Stomach (tissue), 19 donors: ENCODE measurements at places on chromosomes 3 and 15.
A peak's percentile ranks its signal among the peaks of the same experiment; 100 is the strongest.

DNA sequence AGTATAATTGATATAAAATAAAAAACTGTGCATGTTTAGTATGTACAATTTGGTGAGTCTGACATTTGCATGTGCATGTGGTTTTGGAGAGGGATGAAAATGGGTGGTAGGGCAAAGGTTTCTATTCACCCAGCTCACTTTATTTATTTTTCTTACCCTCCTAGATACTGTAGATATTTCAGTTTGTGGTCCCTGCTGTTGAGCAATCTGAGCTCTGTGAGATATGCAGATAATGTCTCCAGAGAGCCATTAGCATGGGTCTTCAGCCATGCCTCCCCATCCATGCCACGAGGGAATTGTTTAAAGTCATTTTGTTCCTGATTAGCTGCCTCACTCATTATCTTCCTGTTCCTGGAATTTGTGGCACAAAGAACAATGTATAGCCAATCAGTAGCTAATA, 44.4 kb upstream of the B3GALNT1 start:
- DNase-seq, result no peak
- H3K27ac ChIP-seq, result no peak overlapping the region
- no peaks in the 10 kb centered on the region for H3K27me3 ChIP-seq
- H3K36me3 ChIP-seq, result no peaks in the 10 kb centered on the region
- H3K4me3 ChIP-seq, result no peak overlapping the region

- H3K4me1 ChIP-seq, result no peaks in the 10 kb centered on the region
- no peaks in the 10 kb centered on the region for H3K36me3 ChIP-seq
- no peak for DNase-seq
- no peak overlapping the region for H3K4me3 ChIP-seq
- no peak overlapping the region for H3K27ac ChIP-seq
- H3K27me3 ChIP-seq, result no peaks in the 10 kb centered on the region
Measured at GRCh38 chr3:30845606-30846005, 48.9 kb downstream of the GADL1 start.

GRCh38 chr15:87348746-87349145, 907.8 kb downstream of the NTRK3 start:
- DNase-seq, result no peak
- H3K4me1 ChIP-seq, result no peaks in the 10 kb centered on the region
- no peak overlapping the region for H3K27ac ChIP-seq
- H3K27me3 ChIP-seq, result no peaks in the 10 kb centered on the region
- H3K36me3 ChIP-seq, result no peaks in the 10 kb centered on the region

GRCh38 chr3:172379372-172379771, 68.9 kb downstream of the GHSR start:
- H3K4me3 ChIP-seq, result no peak overlapping the region
- H3K27ac ChIP-seq, result no peak overlapping the region
- H3K36me3 ChIP-seq, result peaks cover 38% of the 10 kb centered on the region
- DNase-seq, result no peak

- no peaks in the 10 kb centered on the region for H3K36me3 ChIP-seq
- no peaks in the 10 kb centered on the region for H3K4me1 ChIP-seq
- H3K27me3 ChIP-seq, result no peaks in the 10 kb centered on the region
Measured at GRCh38 chr3:44411031-44411645, 66.3 kb downstream of the ZNF445 start.

GRCh38 chr3:115943579-115943978, 320.3 kb downstream of the GAP43 start:
- DNase-seq, result no peak
- no peaks in the 10 kb centered on the region for H3K36me3 ChIP-seq

GRCh38 chr3:128873244-128874022, 6.0 kb upstream of the ACAD9 start:
- H3K27me3 ChIP-seq, result no peaks in the 10 kb centered on the region
- DNase-seq, result no peak
- no peak overlapping the region for H3K27ac ChIP-seq

DNA sequence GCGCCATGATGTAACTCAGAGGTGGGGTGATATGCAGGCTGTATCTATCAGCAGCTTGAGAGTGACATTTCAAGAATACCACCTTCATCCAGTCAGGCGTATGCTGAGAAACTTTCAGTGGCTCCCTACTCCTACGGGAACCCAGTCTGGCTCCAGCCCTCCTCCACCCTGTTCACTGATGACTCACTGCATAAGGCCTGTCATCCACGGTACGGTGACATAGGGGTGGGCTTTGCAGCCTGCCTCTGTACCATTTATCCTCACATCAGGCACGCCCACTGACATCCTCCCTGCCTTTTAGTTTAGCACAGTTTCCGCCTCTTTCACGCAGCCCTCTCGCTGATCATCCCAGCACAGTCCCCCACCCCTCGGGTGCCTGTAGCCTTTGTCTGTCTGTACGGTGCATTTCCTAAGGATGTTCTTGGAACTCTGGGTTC, 11.7 kb downstream of the PXYLP1 start:
- H3K36me3 ChIP-seq, result no peaks in the 10 kb centered on the region
- no peaks in the 10 kb centered on the region for H3K27me3 ChIP-seq
- H3K4me3 ChIP-seq, result no peak overlapping the region
- no peak overlapping the region for H3K27ac ChIP-seq

DNA sequence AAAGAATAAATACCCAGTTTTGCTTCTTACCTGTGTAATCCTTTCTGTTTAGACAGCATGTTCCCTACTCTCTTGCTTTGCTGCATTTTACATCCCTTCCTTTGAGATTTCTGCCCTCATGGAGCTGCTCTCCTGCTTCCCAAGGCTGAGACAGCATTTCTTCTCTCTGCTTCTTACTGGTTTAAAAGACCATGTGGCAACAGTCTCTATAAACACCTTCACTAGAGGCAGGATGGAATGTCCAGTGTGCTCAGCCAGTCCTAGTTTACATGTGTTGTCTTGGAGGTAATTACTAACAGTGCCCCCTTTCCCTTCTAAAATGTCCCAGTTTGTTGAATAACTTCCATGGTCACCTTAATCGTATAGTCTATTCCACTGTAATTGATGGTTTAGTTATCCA, 262.3 kb downstream of the CNTN3 start:
- no peaks in the 10 kb centered on the region for H3K27me3 ChIP-seq
- DNase-seq, result no peak
- no peak overlapping the region for H3K27ac ChIP-seq
- no peaks in the 10 kb centered on the region for H3K36me3 ChIP-seq
- no peaks in the 10 kb centered on the region for H3K4me1 ChIP-seq

DNA sequence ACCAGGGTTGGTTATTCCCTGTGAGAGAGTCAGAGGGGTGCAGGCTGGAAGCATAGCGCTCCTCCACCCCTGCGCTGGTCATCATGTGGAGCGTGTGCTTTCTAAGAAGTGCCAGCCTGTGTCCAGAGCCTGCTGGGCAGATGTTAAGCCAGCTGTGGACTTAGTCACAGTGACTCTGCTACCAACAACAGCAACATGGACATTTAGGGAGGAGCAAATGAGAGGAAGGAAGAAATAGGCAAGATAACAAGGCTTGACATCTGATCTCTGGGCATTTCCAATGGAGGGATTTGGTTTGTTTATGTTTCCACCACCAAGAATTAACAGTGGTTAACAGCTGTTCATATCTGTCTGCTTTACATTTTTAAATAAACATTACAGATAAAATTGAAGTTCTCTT, 36.4 kb upstream of the MYZAP start:
- no peak for DNase-seq
- H3K36me3 ChIP-seq, result no peaks in the 10 kb centered on the region
- peaks cover 57% of the 10 kb centered on the region for H3K4me1 ChIP-seq
- no peak overlapping the region for H3K4me3 ChIP-seq

DNA sequence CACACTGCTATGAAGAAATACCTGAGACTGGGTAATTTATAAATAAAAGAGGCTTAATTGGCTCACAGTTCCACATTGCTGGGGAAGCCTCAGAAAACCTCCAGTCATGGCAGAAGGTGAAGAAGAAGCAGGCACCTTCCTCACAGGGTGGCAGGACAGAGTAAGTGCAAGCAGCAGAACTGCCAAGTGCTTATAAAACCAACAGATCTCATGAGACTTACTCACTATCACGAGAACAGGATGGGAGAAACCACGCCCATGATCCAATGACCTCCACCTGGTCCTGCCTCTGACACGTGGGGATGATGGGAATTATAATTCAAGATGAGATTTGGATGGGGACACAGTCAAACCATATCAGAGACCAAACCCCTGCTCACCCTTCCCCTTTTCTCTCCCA, 75.0 kb downstream of the TRIM69 start:
- no peaks in the 10 kb centered on the region for H3K36me3 ChIP-seq
- no peak overlapping the region for H3K4me3 ChIP-seq
- no peak for DNase-seq
- H3K4me1 ChIP-seq, result no peaks in the 10 kb centered on the region
- H3K27me3 ChIP-seq, result no peaks in the 10 kb centered on the region

- H3K27ac ChIP-seq, result no peak overlapping the region
- no peak for DNase-seq
- no peak overlapping the region for H3K4me3 ChIP-seq
Measured at GRCh38 chr3:184523825-184524615, 37.6 kb upstream of the EPHB3 start.

DNA sequence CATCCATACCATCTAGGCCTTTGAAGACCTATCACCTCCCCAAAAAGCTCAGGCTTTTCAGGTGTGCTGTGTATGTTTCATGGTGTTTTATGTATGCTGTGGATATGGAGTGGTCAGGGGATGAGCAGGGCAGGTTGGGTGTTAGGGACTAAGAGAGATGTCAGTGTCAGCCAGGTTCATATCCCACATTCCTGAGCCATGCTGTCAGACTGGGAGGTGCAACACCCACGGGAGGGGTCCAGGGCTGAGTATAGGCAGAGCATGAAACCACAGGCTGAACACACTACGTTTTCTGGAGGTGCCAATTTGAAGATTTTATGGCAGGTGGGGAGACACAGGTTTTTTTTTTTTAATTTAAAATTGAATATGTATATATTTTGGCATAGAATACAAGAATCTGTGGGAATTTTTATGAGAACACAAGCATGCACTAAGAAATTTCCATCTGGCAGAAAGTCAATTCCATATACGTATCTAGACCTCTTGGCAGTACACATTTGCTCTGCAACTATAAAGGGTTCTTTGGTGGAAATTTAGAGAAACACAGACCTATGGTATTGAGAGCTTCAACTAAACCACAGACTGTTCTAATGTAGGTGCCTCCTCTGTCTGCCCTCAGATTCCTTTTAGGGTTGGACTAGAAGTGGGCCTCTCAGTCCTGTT, 101.9 kb upstream of the RNU6-1 start:
- DNase-seq, result no peak
- H3K27me3 ChIP-seq, result no peaks in the 10 kb centered on the region
- H3K36me3 ChIP-seq, result no peaks in the 10 kb centered on the region
- no peak overlapping the region for H3K27ac ChIP-seq
- H3K4me3 ChIP-seq, result no peak overlapping the region

GRCh38 chr3:194375473-194376240, 6.1 kb upstream of the LRRC15 start:
- H3K4me1 ChIP-seq, result no peaks in the 10 kb centered on the region
- DNase-seq, result peak; percentile 28
- no peaks in the 10 kb centered on the region for H3K36me3 ChIP-seq
- no peak overlapping the region for H3K4me3 ChIP-seq

- H3K27ac ChIP-seq, result no peak overlapping the region
- no peak overlapping the region for H3K4me3 ChIP-seq
- H3K27me3 ChIP-seq, result no peaks in the 10 kb centered on the region
- peaks cover 87% of the 10 kb centered on the region for H3K36me3 ChIP-seq
- no peak for DNase-seq
Measured at GRCh38 chr3:113000691-113001090, 9.9 kb downstream of the GTPBP8 start.

DNA sequence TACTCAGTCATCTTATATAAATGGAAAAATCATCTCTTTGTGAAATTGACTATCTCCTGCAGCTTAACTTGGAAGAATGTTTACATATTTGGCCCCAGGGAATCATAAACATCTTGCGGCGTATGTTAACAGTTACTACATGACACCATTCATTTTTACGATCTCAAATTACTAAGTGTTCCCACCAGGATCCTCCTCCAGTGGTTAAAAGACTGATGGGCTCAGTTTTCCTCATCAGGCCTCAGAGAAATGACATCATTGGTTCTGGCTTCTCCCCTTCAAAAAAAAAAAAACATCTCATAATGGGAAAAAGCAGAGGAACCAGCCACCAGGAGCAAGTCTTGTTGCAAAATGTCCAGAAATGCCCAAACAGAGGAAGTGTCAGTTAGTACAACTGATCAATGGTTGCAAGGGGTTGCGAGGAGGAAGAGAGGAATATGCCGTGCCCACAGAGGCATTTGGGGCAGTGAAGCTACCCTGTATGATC, 70.5 kb upstream of the LIPC start:
- no peak for DNase-seq
- H3K4me1 ChIP-seq, result no peaks in the 10 kb centered on the region
- no peaks in the 10 kb centered on the region for H3K27me3 ChIP-seq
- H3K27ac ChIP-seq, result no peak overlapping the region
- H3K36me3 ChIP-seq, result no peaks in the 10 kb centered on the region
- H3K4me3 ChIP-seq, result no peak overlapping the region

GRCh38 chr3:2041931-2042330, 56.7 kb upstream of the CNTN4 start:
- no peak for DNase-seq
- H3K4me1 ChIP-seq, result no peaks in the 10 kb centered on the region
- H3K27me3 ChIP-seq, result no peaks in the 10 kb centered on the region
- H3K4me3 ChIP-seq, result no peak overlapping the region

DNA sequence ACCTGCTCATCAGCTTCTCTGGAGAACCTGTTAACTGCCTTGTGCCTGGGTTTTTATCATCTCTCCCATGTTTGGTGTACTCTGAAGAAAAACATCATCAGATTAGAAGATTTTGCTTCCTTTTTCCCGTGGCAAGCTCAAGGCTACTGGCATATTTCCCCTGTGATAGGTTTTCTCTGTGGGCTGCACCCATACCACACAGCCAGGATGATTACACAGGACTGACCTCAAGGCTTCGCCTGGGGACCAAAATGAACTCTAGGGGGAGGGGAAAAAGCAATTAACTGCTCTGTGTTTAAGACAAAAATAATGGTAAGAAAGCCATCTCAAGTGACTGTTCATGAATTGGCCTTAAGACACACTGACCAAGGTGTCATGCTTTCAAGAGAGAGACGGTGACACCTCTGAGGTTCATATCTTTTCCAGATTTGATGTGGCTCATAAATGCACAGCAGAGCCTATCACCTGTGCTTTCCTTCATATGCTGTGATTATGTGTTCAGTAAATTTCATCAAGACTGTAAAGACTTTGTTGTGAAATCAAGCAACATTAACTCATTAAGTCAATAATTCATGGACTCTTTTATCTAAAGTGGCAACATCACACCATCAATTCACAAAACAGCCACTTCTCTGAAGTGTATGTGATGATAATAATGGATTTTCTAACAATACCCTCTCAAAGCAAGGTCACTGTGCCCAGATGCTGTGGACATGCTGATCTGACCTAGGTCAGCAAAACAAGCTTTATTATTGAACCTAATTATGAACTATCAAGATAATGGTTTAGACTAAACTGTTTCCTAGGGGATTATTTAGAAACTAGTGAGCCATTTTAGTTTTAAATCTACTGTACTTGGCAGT, 427.9 kb downstream of the WDR72 start:
- no peaks in the 10 kb centered on the region for H3K4me1 ChIP-seq
- no peak overlapping the region for H3K27ac ChIP-seq
- no peaks in the 10 kb centered on the region for H3K36me3 ChIP-seq
- no peaks in the 10 kb centered on the region for H3K27me3 ChIP-seq
- no peak overlapping the region for H3K4me3 ChIP-seq

GRCh38 chr15:29114221-29115092, 155.2 kb downstream of the NSMCE3 start:
- H3K27ac ChIP-seq, result no peak overlapping the region
- H3K4me3 ChIP-seq, result no peak overlapping the region
- no peaks in the 10 kb centered on the region for H3K4me1 ChIP-seq
- no peak for DNase-seq

- H3K27me3 ChIP-seq, result no peaks in the 10 kb centered on the region
- no peak for DNase-seq
- H3K4me3 ChIP-seq, result no peak overlapping the region
- no peak overlapping the region for H3K27ac ChIP-seq
- no peaks in the 10 kb centered on the region for H3K36me3 ChIP-seq
Measured at GRCh38 chr15:52493968-52494367, 34.7 kb downstream of the MYO5A start.
